NCI-H2081 (cell line): ENCODE measurements at places on chromosomes 7 and 10.

GRCh38 chr10:34175121-34175520 lies 640.0 kb downstream of the PARD3 start:
- DNase-seq, result no peak

DNA sequence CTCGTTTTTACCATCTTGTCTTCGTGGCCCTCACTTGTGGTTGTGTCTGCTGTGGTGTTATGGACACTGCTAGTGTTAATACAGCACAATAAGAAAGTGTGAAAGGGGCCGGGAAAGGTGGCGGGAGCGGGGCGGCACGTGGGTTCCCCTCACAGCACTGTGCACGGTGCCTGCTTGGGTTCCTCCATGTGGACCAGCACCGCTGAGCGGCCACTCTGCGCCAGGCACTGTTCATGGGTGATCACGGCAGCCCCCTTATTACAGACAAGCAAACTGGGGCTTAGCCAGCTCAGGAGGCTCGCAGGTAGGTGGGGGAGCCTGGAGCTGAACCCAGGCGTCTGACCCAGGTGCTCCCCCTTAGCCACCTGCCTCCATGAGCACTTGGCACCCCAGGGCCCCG lies 12.2 kb downstream of the SUN1 start:
- DNase-seq, result no peak

DNA sequence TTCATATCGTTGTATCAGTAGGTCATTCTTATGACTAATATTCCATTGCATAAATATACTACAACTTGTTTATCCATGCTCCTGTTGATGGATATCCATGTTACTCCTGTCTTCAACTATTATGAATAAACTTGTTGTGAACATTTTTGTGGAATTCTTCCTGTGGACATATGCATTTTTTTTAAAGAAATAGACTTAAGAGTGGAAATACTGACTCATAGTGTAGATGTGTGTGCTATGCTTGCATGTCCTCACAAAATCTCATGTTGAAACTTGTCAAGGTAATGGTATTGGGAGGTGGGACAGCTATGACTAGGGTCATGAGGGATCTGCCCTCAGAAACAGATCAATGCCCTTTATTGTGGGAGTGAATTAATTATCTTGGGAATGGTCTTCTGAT lies 240.5 kb upstream of the PRSS58 start:
- DNase-seq, result no peak

- DNase-seq, result no peak
Measured at GRCh38 chr10:97297556-97298222, 5.3 kb upstream of the ARHGAP19 start.

- DNase-seq, result no peak
Measured at GRCh38 chr7:80480566-80480965, 31.3 kb downstream of the GNAT3 start.

- DNase-seq, result no peak
Measured at GRCh38 chr7:104984585-104985258, 29.3 kb upstream of the KMT2E start.

- no peak for DNase-seq
Measured at GRCh38 chr10:80131499-80131901, 1.0 kb upstream of the PLAC9 start.

DNA sequence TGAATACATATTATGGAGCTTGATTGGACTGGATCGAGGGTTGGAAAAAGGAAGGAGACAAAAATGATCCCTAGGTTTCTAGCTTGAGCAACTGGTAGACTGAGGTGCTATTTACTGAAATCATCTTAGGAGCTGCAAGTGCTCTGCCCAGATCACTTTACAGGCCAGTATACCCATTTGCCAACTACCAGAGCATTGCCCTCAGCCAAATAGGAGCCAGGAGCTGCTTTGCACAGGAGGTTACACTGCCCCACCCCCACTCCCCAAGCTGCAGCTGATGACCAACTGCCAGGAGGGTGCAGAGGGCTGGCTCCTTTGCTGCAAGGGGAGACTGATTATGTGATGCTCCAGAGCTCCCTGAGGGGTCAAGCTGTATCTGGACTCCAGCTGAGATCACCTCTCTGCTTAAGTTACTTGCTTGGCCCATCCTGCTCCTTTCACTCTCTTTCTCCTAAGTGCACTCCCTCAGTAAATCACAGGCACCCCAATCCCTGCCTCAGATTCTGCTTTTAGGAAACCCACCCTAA lies 275.4 kb downstream of the ZEB1 start:
- DNase-seq, result no peak
